ENCODE measurements at places on chromosomes 5 and 9. TPM values are rescaled to one million over a fixed set of nuclear protein-coding genes. Genes with fewer than 3 reads are reported as not detected.

Gene ANKDD1B
- polyA plus RNA-seq = 3.0 TPM

Gene F2R
- 25.6 TPM for polyA plus RNA-seq

Gene FOXD4L3
- polyA plus RNA-seq = 0.81 TPM

Gene SSNA1
- 66.9 TPM for polyA plus RNA-seq

Gene SLC46A2
- polyA plus RNA-seq = 0.14 TPM

Gene NPR2
- polyA plus RNA-seq = 36.9 TPM

Gene PCDHGA7
- 5.2 TPM for polyA plus RNA-seq

Gene HTR1A
- polyA plus RNA-seq = 6.4 TPM

Gene CEP72
- polyA plus RNA-seq = 12.1 TPM

Gene SPATA31E1
- not detected for polyA plus RNA-seq

Gene DMGDH
- 3.7 TPM for polyA plus RNA-seq

Gene HMCN2
- 4.7 TPM for polyA plus RNA-seq

Gene INSL6
- polyA plus RNA-seq = 0.55 TPM

Gene STPG3
- 0.68 TPM for polyA plus RNA-seq

Gene PCDHA11
- polyA plus RNA-seq = 13.0 TPM

Gene GABRA1
- polyA plus RNA-seq = 12.9 TPM

Gene NFX1
- 25.9 TPM for polyA plus RNA-seq

Gene ADAMTS16
- polyA plus RNA-seq = 5.0 TPM

Gene HMGCS1
- polyA plus RNA-seq = 535 TPM

Gene GGTA1
- 4.8 TPM for polyA plus RNA-seq

Gene CDC20B
- polyA plus RNA-seq = 0.17 TPM

Gene GLIPR2
- 56.1 TPM for polyA plus RNA-seq

Gene COL5A1
- polyA plus RNA-seq = 79.4 TPM

Gene TLX3
- polyA plus RNA-seq = 11.1 TPM

Gene VLDLR
- 28.5 TPM for polyA plus RNA-seq

Gene SOHLH1
- polyA plus RNA-seq = 1.0 TPM

Gene TBC1D9B
- 103 TPM for polyA plus RNA-seq

Gene NIM1K
- 18.4 TPM for polyA plus RNA-seq

Gene ISOC1
- 41.9 TPM for polyA plus RNA-seq

Gene CCL21
- not detected for polyA plus RNA-seq

Gene GDNF
- 0.51 TPM for polyA plus RNA-seq

Gene IL3
- polyA plus RNA-seq = not detected

Gene LECT2
- polyA plus RNA-seq = 2.1 TPM

Gene PCDHB9
- 7.0 TPM for polyA plus RNA-seq

Gene HSPB3
- polyA plus RNA-seq = 0.44 TPM

Gene C9orf50
- polyA plus RNA-seq = 0.60 TPM

Gene C1QTNF3
- polyA plus RNA-seq = 30.3 TPM

Gene C9orf152
- 0.08 TPM for polyA plus RNA-seq

Gene FOXD1
- polyA plus RNA-seq = 7.2 TPM

Gene CNTFR
- 109 TPM for polyA plus RNA-seq

Gene PLPP1
- 58.0 TPM for polyA plus RNA-seq

Gene PCDH12
- 8.2 TPM for polyA plus RNA-seq

Gene MARCOL
- polyA plus RNA-seq = 0.14 TPM
